Fibroblast of lung (primary cell): ENCODE measurements at places on chromosomes 3 and 15. TPM values are rescaled to one million over a fixed set of nuclear protein-coding genes. Genes with fewer than 3 reads are reported as not detected.

Gene P2RY13
- under 0.01 TPM in 1 of 2 replicates, not detected in the other for total RNA-seq

Gene CCR8
- not detected in 2 replicates for total RNA-seq

Gene CSPG4
- 26.5 and 109 TPM in 2 replicates for total RNA-seq

Gene GLDN
- 22.9 and 50.7 TPM in 2 replicates for total RNA-seq

Gene ANXA2
- total RNA-seq: 1,250 and 2,754 TPM in 2 replicates

Gene GPD1L
- total RNA-seq: 12.6 and 15.0 TPM in 2 replicates

Gene UBA7
- 50.1 and 57.1 TPM in 2 replicates for total RNA-seq

Gene SLCO3A1
- total RNA-seq: 7.7 and 8.1 TPM in 2 replicates

Gene UROC1
- not detected in 2 replicates for total RNA-seq

Gene KLF15
- 4.1 and 6.4 TPM in 2 replicates for total RNA-seq

Gene NGLY1
- total RNA-seq: 32.1 and 34.0 TPM in 2 replicates

Gene MAP6D1
- 0.51 and 0.83 TPM in 2 replicates for total RNA-seq

Gene MASP1
- 56.2 and 328 TPM in 2 replicates for total RNA-seq

Gene FRMD5
- total RNA-seq: 1.3 and 4.3 TPM in 2 replicates

Gene RAMAC
- total RNA-seq: 26.6 and 32.4 TPM in 2 replicates

Gene TEX264
- 51.0 and 54.4 TPM in 2 replicates for total RNA-seq

Gene CCR4
- total RNA-seq: not detected in 2 replicates

Gene BFSP2
- total RNA-seq: not detected in 2 replicates

Gene CXCR6
- total RNA-seq: not detected in 2 replicates

Gene IQCH
- 2.6 and 5.0 TPM in 2 replicates for total RNA-seq

Gene ACP3
- total RNA-seq: 0.77 and 3.5 TPM in 2 replicates

Gene SLC12A8
- total RNA-seq: 9.8 and 19.5 TPM in 2 replicates

Gene ARHGAP11A
- 13.1 and 21.1 TPM in 2 replicates for total RNA-seq

Gene HYAL3
- total RNA-seq: 5.6 and 7.4 TPM in 2 replicates

Gene GABRR3
- not detected in 2 replicates for total RNA-seq

Gene WDR72
- total RNA-seq: not detected in 2 replicates

Gene CHD2
- total RNA-seq: 77.8 and 92.5 TPM in 2 replicates

Gene CCR2
- under 0.01 TPM in 1 of 2 replicates, not detected in the other for total RNA-seq

Gene EPHB3
- total RNA-seq: 3.9 and 7.6 TPM in 2 replicates

Gene NPAP1
- total RNA-seq: not detected in 2 replicates

Gene UCN2
- total RNA-seq: 0.26 and 0.66 TPM in 2 replicates

Gene OR5H6
- total RNA-seq: not detected in 2 replicates

Gene CPEB1
- total RNA-seq: 24.9 and 62.3 TPM in 2 replicates
